ENCODE measurements at places on chromosomes 11 and 22.

GRCh38 chr11:112523477-112523876 is 262.8 kb upstream of the PLET1 start:
- no peak for DNase-seq

- DNase-seq, result no peak
Measured at GRCh38 chr11:17547932-17548331, 873 bp downstream of the OTOG start.

- DNase-seq, result peak; percentile 34
Measured at GRCh38 chr11:29629286-29629685, 387.5 kb downstream of the KCNA4 start.

DNA sequence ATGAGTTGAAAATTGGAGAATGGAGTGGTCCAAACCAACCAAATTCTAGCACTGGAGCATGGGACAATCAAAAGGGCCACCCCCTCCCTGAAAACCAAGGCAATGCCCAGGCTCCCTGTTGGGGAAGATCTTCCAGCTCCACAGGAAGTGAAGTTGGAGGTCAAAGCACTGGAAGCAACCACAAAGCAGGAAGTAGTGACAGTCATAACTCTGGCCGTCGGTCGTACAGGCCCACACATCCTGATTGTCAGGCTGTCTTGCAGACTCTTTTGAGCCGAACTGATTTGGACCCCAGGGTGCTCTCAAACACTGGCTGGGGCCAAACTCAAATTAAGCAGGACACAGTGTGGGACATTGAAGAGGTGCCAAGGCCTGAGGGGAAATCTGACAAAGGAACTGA is 80.5 kb upstream of the ADSL start:
- no peak for DNase-seq

GRCh38 chr22:31952472-31952871 is 8.1 kb downstream of the YWHAH start:
- DNase-seq, result peak; percentile 75

- no peak for DNase-seq
Measured at GRCh38 chr22:50266994-50267393, 3.2 kb downstream of the MAPK11 start.

- DNase-seq, result no peak
Measured at GRCh38 chr22:17562906-17563870, at the start of gene SLC25A18. Gene SLC25A18, plus strand, starts transcription at chr22:17563498. Its CDS starts 16,447 bp downstream, at chr22:17579945.

DNA sequence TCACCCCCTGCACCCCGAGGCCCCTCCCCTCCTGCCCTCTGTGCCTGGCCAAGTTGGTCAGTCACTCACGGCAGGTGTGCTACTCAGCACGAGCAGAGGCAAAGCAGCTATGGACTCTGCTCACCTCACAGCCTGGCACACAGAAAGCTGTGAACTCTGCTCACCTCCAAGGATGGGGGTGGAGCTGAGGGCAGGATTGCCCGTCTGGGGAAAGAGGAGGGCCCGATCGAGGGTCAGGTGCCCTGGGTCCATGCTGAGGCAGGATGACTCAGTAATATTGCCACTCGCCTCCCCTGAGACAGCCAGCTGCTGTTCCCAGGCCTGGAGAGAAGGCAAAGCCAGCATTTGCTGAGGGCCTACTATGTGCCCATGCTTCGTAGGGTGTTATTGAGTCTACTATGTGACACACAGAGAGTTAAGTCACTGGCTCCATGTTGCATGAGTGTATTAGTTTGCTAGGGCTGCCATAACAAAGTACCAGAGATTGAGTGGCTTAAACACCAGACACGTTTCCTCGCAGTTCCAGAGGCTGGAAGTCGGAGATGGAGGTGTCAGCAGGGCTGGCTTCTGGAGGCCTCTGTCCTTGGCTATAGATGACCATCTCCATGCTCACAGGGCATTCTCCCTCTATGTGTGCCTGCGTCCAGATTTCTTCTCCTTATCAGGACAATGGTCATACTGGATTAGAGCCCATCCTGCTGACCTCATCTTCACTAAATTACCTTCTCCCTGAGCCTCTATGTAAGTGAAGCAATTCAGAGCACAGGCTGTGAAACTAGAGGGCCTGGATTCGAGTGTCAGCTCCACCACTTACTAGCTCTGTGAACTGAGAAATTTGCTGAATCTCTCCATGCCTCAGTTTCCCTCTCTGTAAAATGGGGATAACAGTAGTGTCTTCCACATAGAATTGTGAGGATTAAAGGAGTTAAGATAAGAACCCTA is 13.2 kb upstream of the TSKU start:
- DNase-seq, result no peak

DNA sequence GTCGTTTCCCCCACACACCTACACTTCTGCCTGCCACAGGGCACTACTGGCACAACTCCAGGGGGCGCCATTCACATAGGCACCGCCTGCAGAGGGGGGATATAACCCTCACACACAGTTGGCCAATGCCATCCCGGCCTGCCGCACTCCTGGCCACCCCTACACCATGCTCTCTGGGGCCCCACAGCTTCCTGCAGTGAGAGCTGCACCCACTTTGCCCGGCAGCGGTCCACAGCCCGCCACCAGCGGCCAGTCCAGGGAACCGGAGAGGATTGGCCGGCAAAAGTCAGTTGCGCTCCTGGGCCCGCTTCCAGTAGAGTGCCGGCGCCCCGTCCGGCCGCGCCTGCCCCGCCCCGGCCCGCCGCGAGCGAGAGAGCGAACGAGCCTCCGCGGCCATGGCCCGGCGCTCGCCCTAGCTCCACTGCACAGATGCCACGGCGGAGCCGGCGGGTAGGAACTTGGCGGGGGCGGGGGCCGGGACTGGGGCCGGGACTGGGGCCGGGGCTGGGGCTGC is 25.6 kb upstream of the SUSD2 start:
- DNase-seq, result peak; percentile 14

- peak; percentile 72 for DNase-seq
Measured at GRCh38 chr11:925496-926301, at the start of gene AP2A2. Gene AP2A2, plus strand, starts transcription at chr11:925870. Its CDS starts 152 bp downstream, at chr11:926022.

DNA sequence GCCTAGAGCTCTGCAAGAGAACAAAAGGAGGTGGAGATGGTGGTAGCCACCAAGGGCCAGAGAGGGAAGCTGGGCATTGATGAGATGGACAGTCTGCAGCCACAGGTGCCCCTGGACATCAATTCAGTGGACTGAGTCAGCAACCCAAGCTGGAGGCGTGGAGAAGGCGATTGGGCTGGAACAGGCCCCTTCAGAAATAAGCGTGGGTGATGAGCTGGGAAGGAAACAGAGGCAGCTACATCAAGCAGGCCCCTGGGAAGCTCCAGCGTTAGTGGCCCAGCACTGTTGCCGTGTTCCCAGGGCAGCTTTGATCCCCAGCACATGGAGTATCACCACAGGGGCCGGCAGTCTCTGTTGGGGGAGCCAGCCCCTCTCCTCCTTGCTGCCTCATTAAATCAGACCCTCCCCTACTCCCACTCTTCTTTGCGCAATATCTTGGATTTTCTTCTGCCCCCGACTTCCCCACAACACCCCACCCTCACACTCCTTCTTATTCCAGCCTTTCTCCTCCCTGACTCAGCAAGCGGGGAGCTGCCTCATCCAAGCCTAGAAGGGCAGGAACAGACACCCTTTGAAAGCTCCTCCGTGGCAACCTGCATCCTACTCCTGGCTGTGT is 31.7 kb upstream of the OAF start:
- DNase-seq, result no peak

DNA sequence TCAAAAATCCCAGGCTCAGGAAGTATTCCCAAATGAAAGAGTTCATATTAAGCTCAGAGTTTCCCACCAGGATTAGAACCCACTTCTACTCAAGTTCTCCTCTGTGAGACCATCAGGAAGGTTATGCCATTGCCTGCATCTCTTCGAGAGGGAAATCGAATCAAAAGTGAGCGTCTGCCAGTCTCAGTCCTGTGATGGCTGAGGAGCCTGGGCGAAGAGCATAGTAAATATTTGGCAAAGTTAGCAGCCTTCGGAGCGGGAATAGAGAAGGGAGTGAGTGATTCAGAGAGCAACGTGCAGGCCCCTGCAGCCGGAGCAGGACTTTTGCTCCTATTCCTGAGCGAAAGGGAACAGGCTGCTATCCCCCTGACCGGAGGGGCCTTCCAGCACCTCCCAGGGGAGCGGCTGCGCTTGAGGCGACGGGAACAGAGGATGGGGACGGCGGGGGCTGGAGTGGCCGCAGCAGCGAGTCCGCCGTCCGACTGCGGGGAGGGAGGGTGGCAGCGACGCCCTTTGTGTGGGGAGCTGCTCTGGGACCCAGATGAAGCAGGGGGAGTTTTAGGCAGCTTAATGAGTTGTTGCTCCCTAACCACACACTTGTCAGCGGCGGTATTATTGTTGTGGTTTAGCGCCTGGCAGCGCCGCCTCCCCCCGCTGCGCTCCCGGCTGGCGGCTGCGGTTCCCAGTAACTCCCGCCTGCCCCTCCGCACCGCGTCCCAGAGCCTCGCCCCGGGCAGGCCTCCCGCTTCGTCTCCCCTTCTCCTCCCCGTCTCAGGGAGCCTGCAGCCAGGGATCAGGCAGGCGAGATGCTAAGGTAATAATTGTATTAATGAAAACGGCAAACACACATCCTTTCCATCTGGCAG is 21.7 kb upstream of the NRGN start:
- peak; percentile 34 for DNase-seq
